H7 (cell line): ENCODE measurements at places on chromosomes 2 and 18.

DNA sequence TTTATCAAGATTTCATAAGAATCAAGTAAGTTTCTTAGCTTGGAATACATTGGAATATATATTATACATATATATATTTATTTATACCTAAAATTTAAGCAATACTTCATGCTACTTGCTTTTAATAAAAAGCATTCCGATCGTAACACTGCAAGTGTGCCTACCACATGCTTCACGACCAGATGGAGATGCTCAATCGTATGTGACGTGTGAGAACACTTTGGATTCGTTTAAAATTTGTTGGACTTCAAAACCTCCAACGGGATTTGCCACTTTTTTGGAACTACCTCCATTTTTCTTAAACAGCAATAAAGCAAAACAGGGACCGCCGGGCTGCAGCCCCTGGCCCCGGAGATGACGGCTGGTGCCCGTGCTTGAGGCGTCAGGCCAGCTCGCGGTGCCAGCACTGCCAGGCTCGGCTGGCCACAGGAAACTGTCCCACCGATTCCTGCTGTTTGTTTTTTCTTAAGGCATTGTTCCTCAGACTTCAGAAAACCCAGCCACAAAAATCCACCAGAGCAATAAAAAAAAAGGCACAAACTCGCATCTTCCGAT lies 204.1 kb downstream of the TWIST2 start:
- no peak for DNase-seq

DNA sequence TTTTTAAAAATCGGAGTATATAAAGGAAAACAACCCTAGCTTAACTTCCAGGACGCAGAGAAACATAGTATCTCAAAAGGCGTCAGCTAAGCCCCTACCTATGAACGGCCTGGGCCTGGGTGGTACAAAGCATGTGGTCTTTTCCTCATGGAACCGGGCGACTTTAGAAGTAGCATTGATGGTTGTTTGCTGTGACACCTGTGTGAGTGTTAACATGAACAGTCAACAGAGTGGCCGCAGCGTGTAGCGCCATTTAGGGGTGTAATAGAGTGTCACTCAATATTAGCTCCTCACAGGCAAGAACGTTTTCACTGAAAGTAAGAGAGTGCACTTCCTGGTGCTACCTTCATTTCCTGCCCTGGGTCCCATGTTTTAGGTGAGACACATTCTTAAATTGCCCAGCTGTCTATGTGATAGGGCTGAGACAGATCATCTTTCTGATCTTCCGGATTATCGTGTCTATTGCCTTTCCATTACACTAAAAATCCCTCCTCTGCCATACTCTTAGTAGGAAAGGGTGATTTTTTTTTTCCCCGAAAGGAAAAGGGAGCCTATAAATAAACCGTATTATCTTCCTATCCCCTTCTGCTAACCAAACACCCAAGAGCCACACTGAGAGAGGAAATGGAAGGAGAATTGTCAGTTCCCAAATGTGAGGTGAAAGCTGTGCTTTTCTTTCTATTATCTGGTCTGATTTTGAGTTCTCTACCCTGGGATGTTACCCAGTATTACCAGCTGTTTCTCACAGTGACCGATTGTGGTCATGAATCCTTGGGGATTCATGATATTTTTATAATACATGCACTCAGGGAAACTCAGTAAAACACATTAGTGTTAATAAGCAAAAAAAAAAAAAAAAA lies 1.3 kb downstream of the GORASP2 start:
- DNase-seq: peak; percentile 28

DNA sequence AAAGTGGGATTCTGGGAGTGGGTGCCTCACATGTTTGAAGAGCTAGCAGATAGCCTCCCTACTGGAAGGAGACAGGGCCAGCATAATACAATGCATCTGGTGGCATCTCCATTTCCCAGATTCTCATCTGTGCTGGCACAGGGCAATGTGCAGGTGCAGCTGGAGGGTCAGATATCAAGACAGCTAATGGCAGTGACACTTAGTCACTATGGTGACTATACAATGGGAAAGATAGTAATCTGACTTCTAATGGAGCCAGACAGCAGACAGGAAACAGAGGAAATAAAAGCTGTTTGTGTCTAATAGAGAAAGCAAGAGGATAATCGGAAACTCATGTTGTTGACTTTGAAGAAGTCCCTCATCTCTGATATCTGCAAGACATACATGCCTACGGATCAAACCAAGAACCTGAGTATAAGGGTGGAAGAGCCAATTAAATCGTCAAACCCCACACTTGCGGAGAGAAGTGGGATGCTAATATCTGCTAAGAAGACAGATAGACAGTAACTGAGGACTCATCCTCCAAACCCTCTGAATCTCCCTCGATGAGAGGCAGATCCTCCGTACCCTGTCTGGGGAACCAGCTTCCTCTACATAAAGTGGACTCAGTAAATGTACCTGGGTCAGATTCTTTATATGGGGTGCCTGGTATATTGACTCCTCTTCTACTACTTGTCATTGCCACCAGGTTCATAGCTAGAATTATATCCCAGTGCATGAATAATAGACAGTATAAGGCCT lies 692.7 kb downstream of the SOCS6 start:
- DNase-seq: no peak

DNA sequence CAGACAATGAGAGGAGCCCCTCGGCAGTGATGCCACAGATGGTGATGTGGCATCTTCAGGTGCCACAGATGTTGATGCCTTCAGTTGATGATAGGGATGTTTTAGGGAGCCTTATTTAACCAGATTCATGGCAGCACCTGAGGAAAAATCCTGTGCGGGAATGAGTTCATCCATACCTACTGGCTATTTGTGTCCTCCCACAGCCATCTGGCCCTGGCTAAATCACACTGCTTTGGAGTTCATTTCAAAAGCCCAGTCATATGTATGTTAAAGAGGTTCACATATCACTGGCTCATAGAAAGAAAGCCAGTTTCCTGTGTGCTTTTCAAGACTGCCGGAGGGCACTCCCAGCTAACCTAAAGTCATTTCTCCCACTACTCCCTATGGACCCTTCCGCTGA lies 131.3 kb downstream of the MCFD2 start:
- DNase-seq: no peak

GRCh38 chr2:120230515-120231471 lies 7.6 kb upstream of the TMEM185B start:
- DNase-seq: no peak

- no peak for DNase-seq
Observed at GRCh38 chr18:48868468-48869466, 82.0 kb downstream of the SMAD7 start.

DNA sequence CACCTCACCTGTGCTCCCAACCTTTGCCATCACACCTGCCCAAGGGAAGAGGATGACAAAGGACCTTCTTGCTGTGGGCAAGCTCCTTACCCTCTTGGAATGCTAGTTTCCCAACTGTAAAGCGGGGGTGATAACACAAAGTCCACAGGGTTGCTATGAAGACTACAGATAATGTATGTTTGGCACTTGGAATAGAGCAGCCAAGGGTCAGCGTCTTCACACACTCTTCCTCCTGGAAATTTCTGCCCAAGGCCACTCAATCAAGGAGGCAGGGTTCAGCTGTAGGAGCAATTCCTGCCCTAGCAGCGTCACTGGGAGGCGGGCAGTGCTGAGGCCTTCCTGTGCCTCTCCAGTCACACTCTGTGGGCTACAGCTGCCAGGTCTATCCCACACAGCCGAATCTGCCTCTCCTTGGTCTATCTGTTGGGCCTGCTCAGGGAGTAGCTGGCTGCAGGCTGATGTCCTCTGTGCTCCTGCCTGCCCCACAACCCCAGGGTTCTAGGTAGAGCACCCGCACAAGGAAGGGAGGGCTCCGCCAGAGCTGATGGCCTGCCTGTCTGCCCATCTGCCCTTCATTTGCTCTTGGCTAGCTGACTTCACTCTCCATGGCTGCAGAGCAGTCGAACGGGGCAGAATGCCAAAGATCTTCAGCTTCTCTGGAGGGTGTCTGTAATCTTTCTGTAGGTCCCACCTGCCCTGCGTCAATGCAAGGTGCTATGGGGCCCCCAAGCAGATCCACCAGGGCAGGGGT lies 91.9 kb downstream of the MRO start:
- peak; percentile 9 for DNase-seq

DNA sequence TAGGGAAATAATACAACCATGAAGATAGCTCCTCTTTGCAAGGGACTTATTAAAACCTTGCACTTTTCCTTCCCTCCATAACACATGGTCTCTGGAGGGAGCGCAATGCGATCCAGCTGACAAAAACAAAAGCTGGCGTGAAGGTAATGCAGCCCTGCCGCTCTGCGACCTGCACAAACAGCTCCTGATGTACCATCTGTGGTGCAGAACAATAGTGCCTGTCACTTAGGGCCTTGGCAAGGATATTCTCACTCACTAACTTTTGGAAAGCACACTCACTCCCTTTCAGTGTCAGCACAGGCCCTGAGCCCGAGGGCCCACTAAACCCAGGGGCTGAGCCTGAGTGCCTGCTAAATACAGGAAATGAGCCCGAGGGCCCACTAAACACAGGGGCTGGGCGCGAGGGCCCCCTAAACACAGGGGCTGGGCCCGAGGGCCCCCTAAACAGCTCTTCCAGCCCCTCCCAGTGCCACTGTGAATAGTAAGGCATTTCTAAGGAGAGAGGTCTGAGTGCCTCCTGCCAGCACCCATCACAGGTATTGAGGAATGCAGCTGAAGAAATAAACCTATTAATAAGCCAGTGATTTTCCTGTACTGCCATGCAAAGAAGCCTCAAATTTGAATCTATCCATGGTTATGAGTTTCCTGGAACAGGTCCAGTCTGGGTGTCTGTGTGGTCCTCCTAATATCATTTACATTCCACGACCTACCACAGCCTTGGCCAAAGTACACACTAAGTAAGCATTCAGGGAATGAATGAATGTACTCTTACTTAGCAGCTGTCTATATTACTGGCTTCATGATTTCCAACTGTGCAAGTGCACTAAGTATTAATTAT lies 9.3 kb downstream of the L3MBTL4 start:
- DNase-seq: no peak

GRCh38 chr2:119198240-119198840 lies 25.3 kb upstream of the STEAP3 start:
- DNase-seq: no peak
